ENCODE measurements at places on chromosomes 11 and 22. TPM values are rescaled to one million over a fixed set of nuclear protein-coding genes. Genes with fewer than 3 reads are reported as not detected.

C22orf31 gene
- 1.7 TPM for polyA plus RNA-seq

DNA sequence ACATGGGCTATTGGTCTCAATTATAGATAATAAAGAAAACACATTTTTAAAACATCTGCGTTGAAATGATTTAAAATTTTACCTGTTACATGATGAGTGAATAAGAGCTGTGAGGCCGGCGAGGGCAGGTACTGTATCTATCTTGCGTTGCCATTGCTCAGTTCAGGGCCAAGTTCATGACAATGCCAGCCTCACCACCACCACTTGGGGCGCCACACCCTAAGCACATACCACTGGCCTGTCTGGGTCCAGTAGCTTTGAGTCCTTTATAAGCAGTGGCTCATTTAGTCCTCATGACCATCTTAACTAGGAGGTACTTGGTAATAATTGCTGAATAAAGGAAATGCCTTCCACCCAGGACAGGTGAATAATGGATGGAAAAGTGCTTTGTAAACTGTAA, 14.5 kb upstream of the MB start:
- DNase-seq = no peak

GRCh38 chr11:83159902-83160865, 3.3 kb downstream of the PCF11 start:
- no peak for DNase-seq

CDC42EP1 gene
- 59.7 TPM for polyA plus RNA-seq

- no peak for DNase-seq
These were observed 1.0 kb downstream of the VWCE start for GRCh38 chr11:61293867-61294716.

DNA sequence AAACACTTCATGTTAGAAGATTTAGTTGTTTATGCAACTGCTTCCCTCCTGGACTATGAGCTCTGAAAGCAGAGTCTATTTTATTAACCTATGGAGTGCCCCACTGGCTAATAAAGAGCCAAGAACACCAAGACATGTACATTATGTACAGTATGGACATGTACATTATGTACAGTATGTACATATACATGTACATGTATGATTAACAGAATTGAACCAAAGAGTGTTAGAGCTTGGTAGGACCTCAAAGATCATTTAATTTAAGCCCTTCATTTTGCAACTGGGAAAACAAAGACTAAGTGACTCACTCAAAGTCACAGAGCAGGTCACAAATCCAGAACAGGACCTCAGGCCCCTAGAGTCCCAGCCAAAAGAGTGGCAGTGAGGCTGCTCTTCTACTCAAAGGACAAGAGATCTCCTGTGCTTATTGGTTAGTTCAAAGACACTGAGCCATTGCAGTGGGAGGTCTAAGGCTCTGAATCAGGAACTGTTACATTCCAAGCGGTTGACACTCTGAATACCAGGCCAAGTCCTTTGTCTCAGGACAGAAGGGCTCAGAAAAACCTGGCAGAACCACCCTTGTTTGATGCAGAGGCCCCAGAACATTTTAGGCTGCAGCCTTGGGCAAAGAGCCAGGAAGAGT, 103.8 kb downstream of the FAM168A start:
- no peak for DNase-seq
